HFFc6 (cell line): ENCODE measurements at places on chromosomes 16 and 17.
A peak's percentile ranks its signal among the peaks of the same experiment; 100 is the strongest.

GRCh38 chr16:17026600-17027242, 444.0 kb downstream of the XYLT1 start:
- no peak for DNase-seq

DNA sequence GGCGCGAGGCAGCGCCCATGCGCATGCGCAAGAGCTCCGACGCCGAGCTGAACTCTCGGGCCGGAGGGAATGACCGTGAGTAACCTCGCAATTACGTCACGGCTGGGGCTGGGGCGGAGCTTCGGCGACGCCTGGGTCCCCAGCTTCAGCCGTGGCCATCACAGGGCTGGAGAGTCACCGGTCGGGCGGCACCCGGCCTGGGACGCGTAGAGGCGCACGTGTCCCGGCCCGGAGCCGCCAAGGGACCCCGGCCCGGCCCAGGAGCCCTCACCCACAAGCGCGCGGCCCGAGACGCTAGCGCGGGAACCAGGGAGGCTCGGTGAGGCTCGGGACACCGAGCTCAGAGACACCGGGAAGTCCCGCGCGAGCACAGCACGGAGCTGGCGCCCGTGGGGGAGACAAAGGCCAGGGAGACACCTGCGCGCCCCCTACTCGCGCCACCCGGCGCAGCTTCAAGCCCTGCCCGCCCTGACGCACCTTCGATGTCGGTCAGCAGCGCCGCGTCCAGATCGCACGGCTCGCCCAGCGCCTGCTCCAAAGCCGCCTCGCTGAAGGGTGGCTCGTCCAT, 452 bp downstream of the SREBF1 start:
- peak; percentile 91 for DNase-seq

DNA sequence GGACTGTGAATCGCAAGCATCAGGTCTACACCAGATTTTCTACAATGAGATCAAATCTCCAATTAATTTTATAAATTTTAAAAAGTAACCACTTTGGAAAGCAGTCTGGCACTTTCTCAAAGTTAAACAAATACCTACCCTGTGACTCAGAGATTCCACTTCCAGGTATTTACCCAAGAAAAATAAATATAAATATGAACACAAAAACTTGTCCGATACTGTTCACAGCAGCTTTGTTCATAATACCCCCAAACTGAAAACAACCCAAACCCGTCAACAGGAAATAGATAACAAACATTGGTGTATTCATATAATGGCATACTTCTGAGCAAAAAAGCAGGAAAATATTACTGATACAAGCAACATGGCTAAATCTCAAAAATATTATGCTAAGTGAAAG, 12.1 kb downstream of the ZDHHC7 start:
- no peak for DNase-seq

DNA sequence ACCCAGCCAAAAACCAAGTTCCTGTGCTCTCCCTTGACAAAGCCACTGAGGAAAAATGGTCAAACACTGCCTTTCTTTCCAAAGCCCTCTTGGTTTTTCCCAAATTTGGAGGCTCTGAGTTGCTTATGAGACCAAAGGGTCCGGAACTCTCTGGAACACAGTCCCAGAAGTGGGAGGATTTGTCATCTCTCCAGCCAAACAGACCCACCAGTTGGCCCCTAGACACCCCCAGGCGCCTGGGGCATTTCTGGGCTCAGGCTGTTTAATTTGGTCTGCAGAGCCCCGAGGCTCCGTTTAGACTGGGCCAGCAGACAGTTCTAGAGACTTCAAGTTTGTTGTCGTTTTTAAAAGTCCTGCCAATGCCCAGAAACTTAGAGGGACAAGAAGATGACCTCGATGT, 239.1 kb downstream of the SEC14L1 start:
- DNase-seq: no peak

GRCh38 chr17:7016886-7017826, 4.7 kb downstream of the RNASEK start:
- no peak for DNase-seq

DNA sequence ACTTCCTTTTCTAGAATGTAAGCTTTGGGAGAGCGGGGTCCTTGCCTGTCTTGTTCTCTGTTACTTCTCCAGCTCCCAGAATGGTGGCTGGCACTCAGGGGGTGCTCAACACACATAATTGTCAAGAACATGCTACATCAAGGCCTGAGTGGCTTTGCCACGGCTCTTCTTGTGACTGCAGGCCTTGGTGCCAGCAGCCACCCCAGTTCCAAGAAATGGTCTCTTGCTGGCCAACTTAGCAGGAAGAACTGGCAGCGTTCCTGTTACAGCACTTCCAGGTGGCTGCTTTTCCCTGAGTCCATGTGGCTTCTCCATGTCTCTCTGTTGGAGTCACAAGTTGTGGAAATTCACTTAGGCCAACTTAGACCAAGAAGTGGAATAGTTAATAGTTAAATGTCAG, 36.1 kb downstream of the PRKCB start:
- no peak for DNase-seq
